ENCODE measurements at places on chromosomes 6 and 20.

GRCh38 chr6:90895299-90896074, 308.6 kb upstream of the MAP3K7 start:
- DNase-seq, result no peak

GRCh38 chr6:9563568-9563967, 851.3 kb downstream of the TFAP2A start:
- DNase-seq, result no peak

- no peak for DNase-seq
Measured at GRCh38 chr20:23101696-23102406, 15.7 kb upstream of the CD93 start.

DNA sequence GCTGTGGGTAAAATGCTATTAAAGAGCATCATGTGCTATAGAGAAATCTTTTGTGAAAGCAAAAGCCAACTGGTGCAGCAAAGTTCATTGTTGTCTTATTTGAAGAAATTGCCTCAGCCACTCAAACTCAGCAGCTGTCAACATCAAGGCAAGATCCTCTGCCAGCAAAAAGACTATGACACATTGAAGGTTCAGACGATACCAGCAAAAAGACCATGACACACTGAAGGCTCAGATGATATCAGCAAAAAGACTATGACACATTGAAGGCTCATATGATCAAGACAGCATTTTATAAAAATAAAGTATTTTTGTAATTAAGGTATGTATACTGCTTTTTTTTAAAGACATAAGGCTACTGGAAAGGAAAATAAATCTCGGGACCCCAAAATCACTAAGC, 118.4 kb upstream of the RUNX2 start:
- DNase-seq, result no peak

GRCh38 chr6:98797217-98797994, 37.0 kb upstream of the POU3F2 start:
- no peak for DNase-seq

DNA sequence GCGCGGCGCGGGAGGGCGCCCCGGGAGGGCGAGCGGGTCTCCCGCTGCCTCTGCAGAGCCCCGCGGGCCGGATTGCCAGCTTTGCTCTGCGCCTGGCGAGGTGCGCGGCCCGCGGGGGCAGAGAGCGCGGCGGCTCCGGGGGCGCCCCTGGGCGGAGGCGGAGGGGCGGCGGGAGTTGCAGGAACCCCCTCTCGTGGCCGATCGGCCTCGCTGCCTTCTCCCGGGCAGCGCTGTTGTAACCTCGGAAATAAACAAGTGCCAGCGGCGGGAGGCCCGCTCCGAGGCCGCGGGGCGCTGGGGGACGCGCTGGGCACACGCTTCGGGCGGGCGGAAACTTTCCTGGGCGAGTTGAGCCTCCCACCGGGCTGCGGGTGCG, 1.2 kb downstream of the CDH4 start:
- no peak for DNase-seq

GRCh38 chr6:157089258-157089657, 234.1 kb downstream of the TMEM242 start:
- no peak for DNase-seq

GRCh38 chr6:157104803-157105202, 218.5 kb downstream of the TMEM242 start:
- DNase-seq, result no peak

GRCh38 chr20:35559042-35559693, 17.3 kb downstream of the ERGIC3 start:
- DNase-seq, result no peak

- DNase-seq, result no peak
Measured at GRCh38 chr6:57135885-57136284, 36.2 kb upstream of the BAG2 start.

DNA sequence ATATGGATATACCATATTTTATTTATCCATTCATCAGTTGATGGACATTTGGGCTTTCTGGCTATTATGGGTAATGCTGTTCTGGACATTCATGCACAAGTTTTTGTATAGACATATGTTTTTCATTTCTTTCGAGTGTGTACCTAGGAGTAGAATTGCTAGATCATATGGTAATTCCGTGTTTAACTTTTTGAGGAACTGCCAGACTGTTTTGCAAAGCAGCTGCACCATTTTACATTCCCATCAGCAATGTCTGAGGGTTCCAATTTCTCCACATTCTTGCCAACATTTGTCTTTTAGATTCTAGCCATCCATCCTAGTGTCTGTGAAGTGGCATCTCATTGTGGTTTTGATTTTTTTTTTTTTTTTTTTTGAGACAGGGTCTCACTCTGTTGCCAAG, 20.8 kb downstream of the SRC start:
- DNase-seq, result no peak

DNA sequence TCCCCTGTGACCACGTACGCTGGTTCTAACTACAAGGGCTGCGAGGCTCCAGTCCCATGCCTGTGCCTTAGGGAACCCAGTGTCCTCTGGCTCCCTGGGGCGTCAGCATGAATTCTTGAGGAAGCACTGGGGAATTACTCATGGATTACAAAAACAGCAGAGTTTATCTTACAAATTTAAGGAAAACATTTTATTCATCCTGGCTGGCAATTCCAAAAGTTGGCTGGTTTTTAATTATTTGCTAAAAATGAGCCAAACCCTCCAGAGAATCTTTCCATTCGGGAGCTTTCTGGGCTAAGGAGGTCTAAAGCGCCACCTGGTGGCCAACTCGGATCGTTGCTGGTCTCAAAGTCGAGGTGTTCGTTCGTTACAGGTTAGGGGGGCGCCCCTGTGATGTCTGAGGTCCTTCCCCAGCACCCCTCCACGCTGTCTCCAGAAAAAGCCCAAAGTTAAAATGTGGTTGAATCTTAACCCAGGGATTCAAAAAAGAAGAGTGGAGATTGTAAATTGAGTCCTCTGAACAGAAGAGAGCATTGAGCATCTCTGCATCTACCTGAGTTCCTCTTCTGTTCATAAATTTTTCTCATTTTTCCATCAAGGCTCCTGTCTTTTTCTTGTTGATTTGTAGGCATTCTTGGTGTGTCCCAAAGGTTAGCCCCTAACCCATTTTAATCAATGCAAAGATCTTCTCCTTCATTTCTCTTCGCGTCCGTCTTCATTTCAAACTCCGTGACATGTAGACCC, 99.4 kb downstream of the BFSP1 start:
- peak; percentile 32 for DNase-seq

- DNase-seq, result peak; percentile 32
Measured at GRCh38 chr20:45300961-45301360, 5.7 kb upstream of the RBPJL start.

GRCh38 chr20:20010639-20011500, 6.3 kb upstream of the NAA20 start:
- no peak for DNase-seq

GRCh38 chr6:1285556-1285955, 26.3 kb upstream of the FOXQ1 start:
- no peak for DNase-seq

DNA sequence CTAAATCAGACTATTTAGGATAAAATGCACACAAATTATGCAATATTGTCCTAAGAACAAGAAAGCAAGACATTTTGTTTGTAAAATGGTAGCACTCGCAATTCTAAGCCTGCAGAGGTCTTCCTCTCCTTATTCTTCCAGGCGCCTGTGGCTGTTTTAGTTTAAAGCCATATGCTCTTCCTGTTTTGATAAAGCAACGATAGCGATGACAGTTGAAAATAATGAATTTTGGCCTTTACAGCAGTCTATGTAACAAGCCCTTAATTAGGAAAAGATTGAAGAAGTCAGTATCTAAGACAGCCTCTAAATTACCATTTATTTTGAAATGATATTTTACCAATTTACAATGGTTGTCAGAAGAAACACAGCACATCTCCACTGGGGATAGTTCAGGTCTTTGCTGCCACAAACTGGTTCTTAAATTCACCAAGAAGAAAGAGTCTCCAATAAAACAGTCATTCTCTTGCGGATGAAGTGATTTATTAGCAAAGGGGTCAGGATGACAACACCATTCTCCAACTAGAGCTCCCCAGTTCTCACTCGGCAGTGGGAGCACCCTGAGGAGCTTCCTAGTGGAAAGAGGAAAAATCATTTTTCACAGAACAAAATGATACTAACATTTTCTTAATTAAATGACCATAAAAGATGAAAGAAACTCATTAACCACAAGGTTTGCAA, 21.4 kb downstream of the UBE3D start:
- DNase-seq, result no peak

DNA sequence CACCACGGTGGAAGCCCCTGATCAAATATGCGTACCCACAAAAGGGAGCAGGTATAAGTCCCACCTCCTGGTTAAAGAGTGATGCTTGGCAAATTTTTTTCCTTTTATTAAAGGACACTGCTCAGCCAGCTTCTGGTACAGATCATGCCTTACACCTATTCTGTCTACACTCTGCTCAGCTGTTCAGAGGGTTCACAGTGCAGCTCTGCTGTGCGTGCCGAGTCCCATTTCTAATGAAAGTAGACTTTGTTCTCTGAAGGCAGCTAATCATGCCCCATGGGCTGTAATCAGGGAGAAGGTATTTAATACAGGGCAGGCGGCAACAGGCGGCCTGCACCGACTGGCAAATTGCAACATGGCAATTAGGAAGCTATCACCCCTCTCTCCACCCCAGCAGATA, 16.3 kb downstream of the LRRC73 start:
- DNase-seq, result no peak

- DNase-seq, result no peak
Measured at GRCh38 chr20:63597651-63598478, 23.8 kb upstream of the HELZ2 start.

GRCh38 chr6:114712129-114712662, 369.4 kb upstream of the HS3ST5 start:
- no peak for DNase-seq

DNA sequence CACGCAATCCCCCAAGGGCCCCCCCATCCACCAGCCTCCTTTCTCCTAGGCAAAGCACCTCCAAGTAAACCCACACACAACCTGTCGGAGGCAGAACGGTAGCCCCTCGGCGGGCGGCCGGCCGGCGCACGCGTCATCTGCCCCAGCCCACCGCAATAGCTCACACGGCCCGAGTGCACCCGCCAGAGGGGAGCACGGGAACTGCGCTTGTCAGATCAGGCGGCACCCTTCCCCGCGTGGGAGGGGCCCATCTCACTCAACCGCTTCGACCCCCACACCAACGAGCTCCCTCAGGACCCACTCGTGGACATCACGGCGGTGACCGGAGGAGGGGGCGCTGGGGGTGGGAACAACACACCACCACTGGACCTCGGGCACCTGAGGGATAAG, 767.9 kb upstream of the DEFB115 start:
- DNase-seq, result no peak

Measured in stimulated activated CD4-positive, alpha-beta T cell treated with anti-CD3 and anti-CD28 coated beads, Interleukin-4, amount 100 ng/mL, for 48 hours (primary cell).